ENCODE measurements at places on chromosomes 11 and 22. TPM values are rescaled to one million over a fixed set of nuclear protein-coding genes. Genes with fewer than 3 reads are reported as not detected.

Gene BDNF
- 0.04 TPM for total RNA-seq

Gene ADAMTS15
- 0.49 TPM for total RNA-seq

Gene MMP11
- total RNA-seq = 0.25 TPM

Gene RIMBP3B
- total RNA-seq = not detected

Gene SNX19
- total RNA-seq = 35.1 TPM

Gene PRDM10
- total RNA-seq = 6.5 TPM

Gene PVALB
- not detected for total RNA-seq

Gene NXPE1
- total RNA-seq = not detected

Gene FAT3
- 0.44 TPM for total RNA-seq

Data from foreskin keratinocyte (primary cell).